ENCODE measurements at places on chromosomes 1 and 21. TPM values are rescaled to one million over a fixed set of nuclear protein-coding genes. Genes with fewer than 3 reads are reported as not detected.
A peak's percentile ranks its signal among the peaks of the same experiment; 100 is the strongest.

The NCAM2 gene
- total RNA-seq, result 8.2 TPM

The ATP1A2 gene
- 251 TPM for total RNA-seq

The POLR3GL gene
- 54.4 TPM for total RNA-seq

The KRTAP21-2 gene
- total RNA-seq, result not detected

The AMY1A gene
- total RNA-seq, result not detected

The OR6K3 gene
- not detected for total RNA-seq

The DISP1 gene
- total RNA-seq, result 5.5 TPM

The NEK2 gene
- total RNA-seq, result 0.80 TPM

The BARHL2 gene
- not detected for total RNA-seq

DNA sequence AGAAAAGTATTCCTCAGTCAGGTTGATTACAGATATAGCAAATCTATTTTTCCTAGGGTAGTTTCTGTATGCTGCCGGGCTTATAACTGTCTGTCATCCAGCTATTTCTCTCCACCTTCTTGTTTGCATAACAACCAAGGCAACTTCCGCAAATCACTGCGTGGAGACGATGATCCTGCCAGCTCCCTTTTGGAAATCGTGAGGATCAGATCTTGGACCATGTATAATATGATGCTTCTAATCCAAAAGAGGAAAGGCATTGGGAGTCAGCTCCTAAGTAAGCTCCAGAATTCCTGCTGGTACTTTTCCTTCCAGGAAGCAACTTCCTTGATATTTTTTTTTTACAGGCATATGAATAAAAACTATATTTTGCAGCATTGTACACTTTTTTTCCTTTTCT is 445 bp upstream of the RGS4 start:
- no peak for DNase-seq

DNA sequence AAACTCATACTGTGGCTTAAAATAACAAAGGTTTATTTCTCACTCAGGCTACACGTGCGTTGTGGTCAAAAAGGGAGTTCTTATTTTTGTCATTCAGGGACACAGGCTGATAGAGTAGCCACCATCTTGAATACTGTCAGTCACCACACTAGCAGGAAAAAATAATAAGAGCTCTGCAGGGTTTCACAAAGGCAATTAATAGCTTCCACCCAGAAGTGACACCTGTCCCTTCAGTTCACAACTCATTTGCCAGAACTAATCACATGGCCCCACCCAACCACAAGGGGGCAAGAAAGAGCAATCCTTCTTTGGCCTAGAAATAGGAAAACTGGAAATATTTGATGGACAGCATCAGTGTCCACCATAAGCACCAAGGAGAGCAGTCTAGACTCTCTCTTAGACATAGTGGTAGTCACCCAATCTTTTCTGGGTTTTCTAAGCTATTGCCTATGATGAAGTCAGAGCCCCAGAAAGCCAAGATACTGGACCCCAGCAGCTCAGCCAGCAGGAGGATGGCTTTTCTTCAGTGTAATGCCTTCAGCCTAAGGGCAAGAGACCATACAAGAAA is 8.2 kb downstream of the HAPLN2 start:
- no peak for DNase-seq

- no peak for DNase-seq
Measured at GRCh38 chr1:170590921-170591705, 59.1 kb downstream of the GORAB start.

- DNase-seq, result no peak
Measured at GRCh38 chr21:25496825-25497482, 110.3 kb downstream of the MRPL39 start.

GRCh38 chr1:12717301-12717838 is 1.5 kb downstream of the AADACL3 start:
- no peak for DNase-seq

- no peak for DNase-seq
Measured at GRCh38 chr1:195332102-195332501, 1276.1 kb downstream of the KCNT2 start.

DNA sequence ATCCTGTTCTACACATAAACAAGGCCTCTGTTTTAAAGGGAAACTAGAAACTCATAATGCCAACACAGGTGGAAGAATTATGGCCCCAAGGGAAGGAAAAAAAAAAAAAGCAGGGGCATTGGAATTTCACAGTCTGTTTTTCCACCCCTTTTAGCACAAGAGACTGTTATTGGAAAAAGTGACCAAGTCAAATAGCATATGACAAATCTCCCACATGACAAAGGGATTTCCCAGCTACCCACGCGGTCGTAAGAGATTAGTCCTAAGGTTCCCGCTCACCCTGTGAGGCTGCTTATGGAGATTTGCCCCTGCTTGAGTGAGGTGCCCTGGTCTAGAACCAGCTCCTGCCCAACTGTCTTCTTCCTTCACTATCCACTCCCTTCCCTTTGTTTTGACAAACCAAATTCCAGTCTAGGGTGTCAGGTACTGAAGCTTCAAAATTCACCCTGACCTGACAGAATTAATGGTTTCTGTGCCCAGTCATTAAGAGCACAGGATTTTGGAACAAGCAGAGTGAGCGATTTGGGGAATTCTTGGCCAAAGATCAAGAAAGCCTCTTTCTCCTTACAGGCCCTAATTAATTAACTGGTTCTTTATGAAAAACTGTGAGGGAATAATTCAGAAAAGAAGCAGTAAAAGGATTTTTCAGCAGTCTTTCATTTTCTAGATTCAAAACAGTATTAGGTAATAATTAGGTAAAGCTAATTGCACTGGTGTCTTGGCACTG is 107.3 kb downstream of the NMNAT2 start:
- DNase-seq, result no peak

DNA sequence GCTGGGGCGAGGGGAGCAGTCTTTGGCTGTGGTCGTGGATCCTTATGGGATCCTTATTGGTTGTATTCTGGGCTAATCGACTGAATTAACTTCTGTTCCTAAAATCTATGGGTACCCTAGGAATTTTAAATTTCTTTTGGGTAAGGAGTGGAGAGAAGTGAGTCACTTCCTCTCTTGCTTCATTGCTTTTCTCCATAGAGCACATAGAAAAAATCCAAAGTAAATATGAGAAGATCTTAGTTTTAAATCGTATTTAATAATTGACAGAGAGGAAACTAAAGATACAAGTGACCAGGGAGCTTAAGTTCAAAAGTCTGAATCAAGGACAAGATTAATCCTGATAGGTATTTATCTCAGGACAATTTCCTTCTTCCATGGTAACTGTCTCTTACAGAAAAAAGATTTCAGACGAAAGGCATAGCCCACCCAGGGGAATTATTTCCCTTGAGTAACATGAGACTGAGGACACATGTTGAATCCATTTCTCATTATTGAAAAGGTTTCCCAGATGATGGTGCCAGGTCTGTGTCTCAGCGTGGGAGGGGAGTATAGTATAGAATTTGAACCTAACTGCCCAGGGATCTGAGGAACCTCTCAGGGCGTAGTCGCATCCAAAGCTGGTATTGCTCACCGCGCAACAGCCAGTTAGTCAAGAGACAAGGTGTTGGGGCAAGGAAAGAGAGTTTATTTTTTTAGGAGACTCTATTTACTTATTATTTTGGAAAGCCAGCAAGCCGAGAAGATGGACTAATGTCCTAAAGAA is 28.7 kb upstream of the FASLG start:
- DNase-seq, result no peak

DNA sequence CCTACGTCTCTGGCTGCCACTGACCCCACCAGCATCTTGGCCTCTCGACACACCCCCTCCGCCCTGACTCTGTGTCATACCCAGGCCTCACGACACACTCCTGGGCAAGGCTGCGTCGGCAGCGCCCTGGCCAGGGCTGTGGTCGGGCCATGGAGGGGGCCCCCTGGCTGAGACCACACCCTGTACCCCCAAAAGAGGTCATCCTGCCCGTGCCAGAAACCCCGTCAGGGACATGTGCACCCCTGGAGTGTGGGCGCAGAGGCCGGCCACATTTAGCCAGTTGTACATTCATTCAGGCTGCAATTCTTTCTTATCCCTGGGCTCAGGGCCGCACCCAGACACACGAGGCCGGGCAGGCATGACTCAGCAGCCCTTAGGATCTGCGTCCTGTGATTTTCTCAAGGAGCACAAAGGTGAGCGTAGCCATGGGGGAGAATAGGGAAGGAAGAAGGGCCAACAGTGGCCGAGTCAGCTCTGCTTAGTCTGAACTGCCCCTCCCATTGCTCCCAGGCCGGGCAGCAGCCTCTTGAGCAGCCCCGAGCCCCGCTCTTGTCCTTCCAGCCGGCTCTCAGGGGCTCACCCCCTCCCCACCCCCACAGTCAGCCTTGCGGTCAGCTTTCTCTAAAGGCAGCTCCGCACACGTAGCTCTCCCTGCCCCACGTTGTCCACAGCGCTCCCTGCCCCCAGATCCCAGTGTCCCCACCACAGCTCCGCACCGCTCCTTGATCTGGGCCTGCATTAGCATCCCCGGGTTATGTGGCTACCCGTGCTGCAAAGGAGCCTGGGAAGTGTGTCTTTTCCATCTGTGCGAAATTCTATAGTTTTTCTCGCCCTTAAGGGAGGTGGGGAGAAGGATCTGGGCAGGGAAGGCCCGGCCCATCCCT is 7.9 kb downstream of the CSTB start:
- DNase-seq, result no peak

DNA sequence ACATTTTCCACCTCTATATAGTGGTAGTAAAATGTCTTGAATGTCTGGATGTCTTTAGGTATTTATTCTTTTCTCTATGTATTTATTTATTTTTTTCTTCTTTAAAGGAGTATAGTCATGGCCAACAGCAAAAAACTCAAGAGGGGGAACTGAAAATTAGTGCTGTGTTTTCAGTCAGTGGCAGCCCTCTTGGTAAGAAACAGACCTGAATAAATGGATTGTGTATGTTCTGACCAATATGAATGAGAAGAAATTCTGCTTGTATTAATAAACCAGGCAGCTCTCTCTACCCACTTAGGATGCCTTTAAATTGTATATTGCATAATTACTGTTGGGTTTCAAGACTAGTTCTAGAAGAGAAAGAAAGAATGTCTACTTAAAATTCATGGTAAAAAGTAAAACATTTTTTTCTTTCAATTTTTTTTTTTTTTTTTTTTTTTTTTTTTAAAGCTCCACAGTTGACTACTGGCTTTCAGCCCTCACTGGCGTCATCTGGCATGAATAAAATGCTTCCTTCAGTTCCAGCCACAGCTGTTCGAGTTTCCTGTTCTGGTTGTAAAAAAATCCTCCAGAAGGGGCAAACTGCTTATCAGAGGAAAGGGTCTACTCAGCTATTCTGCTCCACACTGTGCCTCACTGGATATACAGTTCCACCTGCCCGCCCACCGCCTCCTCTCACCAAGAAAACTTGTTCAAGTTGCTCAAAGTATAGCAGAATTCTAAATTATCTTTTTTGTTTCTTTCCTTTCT is 101.6 kb downstream of the ZMYM4 start:
- peak; percentile 65 for DNase-seq

DNA sequence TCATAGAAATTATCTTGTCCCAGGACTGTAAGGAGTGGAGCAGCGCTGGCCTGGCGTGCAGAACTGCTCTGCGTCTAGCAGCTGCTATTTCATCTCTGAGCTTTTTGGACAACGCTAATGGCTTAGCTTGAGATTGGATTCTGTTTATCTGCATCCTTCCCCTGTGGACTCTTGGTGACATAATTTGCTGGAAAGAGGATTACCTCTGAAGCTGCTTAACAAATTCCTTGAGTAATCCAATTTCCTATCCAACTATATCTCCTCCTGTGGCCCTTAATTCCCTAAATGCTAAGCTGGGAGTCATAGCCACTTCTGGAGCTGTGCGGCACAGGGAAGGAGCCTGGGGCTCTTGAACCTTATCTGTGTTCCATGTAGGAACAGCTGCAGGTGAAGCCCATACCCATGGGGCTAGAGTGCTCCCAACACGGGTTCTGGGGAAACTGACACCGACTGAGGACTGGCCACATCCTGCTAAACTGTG is 43.2 kb downstream of the IL6R start:
- DNase-seq, result no peak

DNA sequence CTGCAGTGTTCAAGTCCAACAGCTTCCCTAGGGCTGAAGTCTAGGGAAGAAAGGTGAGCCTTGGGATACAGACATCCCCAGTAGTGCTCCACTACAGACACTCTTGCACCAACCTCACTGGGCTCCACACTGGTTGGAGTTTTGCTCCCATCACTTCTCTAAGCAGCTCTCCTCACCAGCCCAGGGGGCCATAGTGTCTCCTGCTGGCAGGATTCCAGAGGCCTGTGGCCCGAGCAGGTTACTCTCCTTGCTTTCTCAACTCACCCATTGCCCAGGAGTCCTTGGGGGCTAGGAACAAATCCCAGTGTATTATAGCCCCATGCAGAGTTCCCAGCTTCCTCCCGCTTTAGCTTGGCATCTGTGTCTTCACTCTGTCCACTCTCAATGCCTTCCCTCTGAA is 52.8 kb downstream of the IFI44 start:
- no peak for DNase-seq

DNA sequence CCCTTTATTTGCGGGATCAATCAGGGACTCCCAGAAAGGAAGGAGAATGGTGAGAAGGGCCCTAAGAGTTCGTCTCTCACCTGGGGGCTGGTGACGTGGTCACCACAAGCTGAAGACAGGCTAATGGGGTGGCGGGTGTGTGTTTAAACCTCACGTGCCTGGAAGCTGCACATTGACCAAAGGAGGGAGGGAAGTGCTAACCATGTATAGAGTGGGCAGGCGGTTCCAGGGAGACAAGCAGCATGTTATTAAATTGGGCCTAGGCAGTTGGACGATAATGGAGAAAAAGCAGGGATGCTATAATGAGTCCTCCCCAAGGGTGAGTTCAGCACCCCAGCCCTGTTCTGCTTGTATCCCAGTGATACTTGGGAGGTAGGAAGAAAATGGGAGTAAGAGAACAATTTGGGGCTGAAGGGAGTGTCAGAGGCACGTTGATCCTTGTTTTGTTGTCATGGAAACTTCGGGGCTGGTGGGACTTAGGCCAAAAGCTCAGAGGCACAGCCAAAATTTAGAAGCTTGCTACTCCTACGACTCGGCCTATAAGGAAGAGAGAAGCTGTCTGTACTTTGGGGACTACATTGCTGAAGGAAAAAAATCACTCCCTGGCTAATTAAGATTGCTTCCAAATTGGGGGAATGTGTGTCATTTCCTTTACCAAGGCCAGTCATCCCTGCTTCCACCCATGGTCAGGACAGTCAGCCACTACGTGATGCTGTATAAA is 33.2 kb upstream of the EPHA8 start:
- no peak for DNase-seq

DNA sequence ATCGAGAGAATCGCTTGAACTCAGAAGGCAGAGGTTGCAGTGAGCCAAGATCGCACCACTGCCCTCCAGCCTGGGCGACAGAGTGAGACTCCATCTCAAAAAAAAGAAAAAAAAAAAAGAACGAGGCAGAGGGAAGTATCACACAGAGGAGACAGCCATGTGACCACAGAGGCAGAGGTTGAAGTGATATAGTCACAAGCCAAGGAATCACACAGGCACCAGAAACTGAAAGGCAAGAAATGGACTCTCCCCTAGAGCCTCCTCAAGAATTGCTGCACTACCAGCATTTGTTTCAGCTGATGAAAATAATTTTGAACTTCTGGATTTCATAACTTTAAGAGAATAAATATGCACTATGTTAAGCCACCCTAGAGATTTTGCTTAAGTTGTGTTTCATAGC is 459.6 kb downstream of the PTPRC start:
- no peak for DNase-seq

GRCh38 chr1:113904293-113904673 is 316 bp downstream of the AP4B1 start:
- DNase-seq, result no peak

GRCh38 chr1:154923695-154924094 is 12.8 kb downstream of the PMVK start:
- DNase-seq, result no peak

GRCh38 chr1:63248216-63248615 is 74.2 kb upstream of the FOXD3 start:
- no peak for DNase-seq
